Immature natural killer cell (primary cell): ENCODE measurements at places on chromosomes 12 and 14. TPM values are rescaled to one million over a fixed set of nuclear protein-coding genes. Genes with fewer than 3 reads are reported as not detected.

Gene OAS3
- polyA plus RNA-seq = 16.7 TPM

Gene TMED8
- polyA plus RNA-seq = 4.6 TPM

- DNase-seq = peak; percentile 9
Measured at GRCh38 chr14:103623883-103624482, 5.0 kb upstream of the KLC1 start.

DNA sequence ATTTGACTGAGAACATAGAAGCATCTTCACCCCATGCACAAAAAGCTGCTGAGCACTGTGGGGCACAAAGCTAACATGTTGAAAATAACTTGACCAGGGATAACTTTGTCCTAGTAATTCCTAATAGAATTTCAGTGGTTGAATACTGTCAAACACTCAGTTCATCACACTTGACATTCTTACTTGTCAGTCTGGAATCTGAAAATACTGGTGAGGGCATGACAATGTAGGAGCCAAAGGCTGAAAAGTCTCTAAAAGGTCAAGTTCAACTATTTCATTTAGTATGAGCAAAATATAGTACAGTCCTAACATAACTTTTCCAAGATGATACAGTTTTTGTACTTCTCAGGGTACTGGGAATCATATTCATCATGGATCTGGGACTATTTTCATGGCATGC lies 504.4 kb upstream of the LMO3 start:
- no peak for DNase-seq

DNA sequence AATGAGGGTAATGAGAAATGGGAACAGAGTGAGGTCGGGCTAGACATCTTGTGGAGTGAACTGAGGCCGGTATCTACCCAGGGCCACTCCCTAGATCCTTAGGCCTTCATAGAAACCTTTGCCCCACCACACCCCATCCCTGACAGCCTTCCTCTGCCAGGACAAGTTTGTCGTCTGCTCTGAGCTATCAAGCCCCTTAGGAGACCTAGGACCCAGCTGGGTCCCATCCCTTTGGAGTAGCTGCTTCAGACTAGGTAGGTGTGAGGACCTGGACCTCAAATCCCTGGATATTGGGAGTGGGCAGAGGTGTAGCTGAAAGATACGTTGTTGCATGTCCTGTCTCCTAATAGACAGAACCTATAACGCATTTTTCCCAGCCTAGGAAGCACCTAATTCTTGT lies at the start of gene TMEM253:
Gene TMEM253 (plus strand): TSS at position 136 of the 400 bp plus-strand sequence. CDS start 278 bp downstream, outside the sequence.
- DNase-seq = no peak

DNA sequence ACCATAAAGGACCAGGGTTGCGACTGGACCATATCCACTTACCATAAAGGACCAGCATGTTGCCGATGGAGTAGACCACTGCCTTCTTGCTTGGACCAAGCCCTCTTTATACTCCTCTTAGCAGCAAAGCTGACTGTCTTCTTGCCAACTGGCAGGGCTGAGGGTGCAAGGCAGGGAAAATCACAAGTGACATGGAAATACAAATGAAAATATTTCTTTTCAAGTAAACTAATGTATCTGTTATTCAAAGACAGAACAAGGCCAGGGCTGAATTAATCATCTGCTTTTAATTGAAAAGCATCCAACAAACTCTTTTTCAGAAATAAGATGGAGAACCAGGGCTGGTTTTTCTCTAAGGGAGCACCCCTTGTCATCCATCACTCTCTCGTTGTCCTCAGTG lies at the start of gene CELA1:
Gene CELA1 (minus strand): TSS at position 99 of the 400 bp plus-strand sequence. CDS start 41 bp downstream, at position 58.
- DNase-seq = no peak

GRCh38 chr12:113221997-113222729 lies 899 bp downstream of the TPCN1 start:
- no peak for DNase-seq
